ENCODE measurements at places on chromosomes 12 and 14.

- DNase-seq: no peak
Observed at GRCh38 chr12:19856389-19856788, 417.1 kb downstream of the AEBP2 start.

- no peak for DNase-seq
Observed at GRCh38 chr12:91690531-91690930, 455.1 kb downstream of the BTG1 start.

DNA sequence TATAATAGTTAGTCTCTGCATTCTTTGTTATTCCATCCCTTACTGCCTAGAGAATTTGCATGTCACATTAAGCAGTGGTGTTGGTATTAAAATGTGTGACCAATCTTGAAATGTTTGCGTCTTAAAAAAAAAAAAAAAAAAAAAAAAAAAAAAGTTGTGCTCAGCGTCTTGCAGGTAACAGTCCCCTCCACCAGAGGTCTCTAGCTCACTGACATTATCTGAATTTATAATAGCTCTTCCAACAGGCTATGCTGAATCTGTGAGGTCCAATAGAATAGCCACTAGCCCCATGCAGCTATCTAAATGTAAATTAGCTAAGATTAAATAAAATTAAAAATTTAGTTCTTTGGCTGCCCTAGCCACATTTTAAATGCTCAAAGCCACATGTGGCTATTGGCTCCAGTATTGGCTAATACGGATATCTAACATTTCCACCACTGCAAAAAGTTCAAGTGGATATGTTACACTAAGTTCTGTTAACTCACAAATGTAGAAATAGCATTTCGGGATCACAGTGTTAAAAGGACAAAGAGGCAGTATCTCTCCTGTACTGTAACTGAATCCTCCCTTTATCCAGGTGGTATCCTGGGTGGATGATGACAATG is 28.7 kb downstream of the NKX2-8 start:
- DNase-seq: no peak

- no peak for DNase-seq
Observed at GRCh38 chr14:70057519-70058136, 131.1 kb downstream of the SLC8A3 start.

- no peak for DNase-seq
Observed at GRCh38 chr14:23513818-23514643, 37.5 kb downstream of the ZFHX2 start.

Measured in lower lobe of right lung (tissue), 2 donors.